ENCODE measurements at places on chromosomes 12 and 14.
A peak's percentile ranks its signal among the peaks of the same experiment; 100 is the strongest.

DNA sequence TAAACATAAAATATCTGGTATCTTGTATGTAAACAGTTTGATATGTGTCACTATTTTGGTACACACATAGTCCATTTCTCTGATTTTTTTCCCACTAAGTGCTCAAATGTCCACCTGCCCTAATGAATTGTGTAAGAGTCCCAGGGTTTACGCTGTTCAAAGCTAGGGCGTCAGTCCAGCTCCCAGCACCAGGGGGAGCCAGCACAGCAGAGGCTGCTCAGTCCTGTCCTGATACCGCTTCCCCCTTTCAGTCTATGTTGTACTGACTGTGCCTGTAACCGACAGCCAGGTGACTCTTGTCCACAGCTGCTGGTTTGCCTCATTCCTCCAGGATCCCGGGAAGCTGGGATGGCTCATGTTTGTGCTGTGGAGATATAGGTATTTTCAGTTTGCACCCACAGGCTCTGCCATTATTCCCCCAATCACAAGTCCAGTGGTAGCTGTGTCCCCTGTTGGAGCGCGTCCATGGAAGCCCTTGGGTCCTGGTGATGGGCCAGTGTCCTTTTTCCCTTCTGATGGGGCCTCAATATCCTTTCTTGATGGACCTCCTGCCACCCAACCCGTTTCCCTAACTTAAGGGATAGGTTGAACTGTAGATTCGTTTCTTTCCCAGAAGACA is 242.0 kb downstream of the NEDD1 start:
- DNase-seq: peak; percentile 72

GRCh38 chr12:32765906-32766305 is 10.2 kb upstream of the YARS2 start:
- no peak for DNase-seq

DNA sequence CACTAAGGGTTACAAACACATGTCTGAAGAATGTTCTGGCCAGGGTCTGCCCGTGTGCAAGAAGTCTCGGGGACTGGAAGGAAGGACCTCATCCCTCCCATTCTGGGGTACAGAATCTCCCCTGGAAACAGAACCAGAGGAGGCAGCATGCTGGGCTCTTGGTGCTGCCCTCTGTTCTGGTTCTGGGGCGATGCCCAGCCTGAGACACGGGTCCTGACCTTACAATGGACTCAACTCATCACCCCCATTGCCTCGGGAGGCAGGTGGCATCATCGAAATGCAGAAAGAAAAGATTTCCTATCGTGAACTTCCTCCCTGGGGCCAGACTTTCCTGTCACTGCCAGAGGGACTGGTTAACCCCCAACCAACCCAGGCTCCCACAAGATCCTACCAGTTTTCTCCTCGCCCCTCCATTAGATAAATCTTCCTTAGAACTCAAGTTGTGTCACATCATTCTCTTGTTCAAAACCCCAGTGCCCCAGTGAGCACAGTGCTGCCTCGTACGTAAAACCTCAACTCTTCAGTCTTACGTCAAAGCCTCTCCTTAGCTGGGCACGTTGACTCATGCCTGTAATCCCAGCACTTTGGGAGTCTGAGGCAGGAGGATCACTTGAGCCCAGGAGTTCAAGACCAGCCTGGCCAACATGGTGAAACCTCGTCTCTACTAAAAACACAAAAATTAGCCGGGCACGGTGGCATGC is 52.1 kb downstream of the PSMA6 start:
- DNase-seq: no peak

DNA sequence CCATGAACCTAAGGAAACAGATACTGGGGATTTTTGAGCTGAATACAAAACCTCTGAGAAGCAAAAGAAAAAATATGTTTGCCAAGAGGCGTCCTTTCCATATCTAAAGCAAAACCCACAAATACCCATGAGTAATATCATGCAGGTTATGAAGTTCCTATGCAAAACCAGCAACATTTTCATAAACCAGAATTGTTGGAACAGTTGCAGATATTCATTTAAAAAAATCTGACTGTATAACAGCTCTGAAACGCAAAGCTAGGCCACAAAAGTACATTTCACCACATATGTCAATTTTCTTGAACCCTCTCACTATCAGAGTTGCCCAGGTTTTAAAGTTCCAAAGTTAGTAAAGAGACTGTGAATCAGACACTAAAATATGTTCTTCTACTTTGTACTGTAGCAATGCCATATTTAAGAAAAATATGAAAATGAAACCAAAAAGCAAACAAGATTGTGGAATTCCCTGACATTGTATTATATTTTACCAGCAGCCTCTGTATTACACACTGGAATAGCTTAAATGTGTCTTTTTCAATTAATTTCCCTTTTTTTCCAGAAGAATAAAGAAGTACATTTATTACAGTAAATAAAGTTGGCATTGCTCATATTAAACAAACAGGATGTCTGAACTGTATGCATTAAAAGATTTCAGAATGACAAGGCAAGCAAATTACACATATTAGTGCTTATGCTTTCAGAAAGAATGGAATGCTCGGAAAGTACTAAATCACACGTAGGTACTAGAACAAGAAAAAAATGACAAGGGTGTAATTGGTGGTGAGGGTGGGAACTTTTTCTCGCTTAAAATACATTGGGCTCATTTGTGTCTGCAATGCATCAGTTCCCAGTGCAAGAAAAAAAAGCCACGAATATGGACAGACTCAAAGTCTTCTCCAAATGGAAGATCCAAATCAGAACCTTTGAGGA is 33.6 kb upstream of the HIF1A start:
- no peak for DNase-seq

DNA sequence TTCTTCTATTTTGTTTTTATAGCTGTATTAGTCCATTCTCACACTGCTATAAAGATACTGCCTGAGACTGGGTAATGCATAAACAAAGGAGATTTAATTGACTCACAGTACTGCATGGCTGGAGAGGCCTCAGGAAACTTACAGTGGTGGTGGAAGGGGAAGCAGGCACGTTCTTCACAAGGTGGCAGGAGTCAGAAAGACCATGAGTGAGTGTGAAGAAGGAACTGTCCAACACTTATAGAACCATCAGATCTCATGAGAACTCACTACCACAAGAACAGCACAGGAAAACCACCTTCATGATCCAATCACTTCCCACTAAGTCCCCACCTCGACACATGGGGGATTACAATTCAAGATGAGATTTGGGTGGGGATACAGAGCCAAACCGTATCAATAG is 42.3 kb downstream of the ARMH4 start:
- no peak for DNase-seq

- no peak for DNase-seq
These were observed 215.0 kb downstream of the TBX5 start for GRCh38 chr12:114190971-114191370.

DNA sequence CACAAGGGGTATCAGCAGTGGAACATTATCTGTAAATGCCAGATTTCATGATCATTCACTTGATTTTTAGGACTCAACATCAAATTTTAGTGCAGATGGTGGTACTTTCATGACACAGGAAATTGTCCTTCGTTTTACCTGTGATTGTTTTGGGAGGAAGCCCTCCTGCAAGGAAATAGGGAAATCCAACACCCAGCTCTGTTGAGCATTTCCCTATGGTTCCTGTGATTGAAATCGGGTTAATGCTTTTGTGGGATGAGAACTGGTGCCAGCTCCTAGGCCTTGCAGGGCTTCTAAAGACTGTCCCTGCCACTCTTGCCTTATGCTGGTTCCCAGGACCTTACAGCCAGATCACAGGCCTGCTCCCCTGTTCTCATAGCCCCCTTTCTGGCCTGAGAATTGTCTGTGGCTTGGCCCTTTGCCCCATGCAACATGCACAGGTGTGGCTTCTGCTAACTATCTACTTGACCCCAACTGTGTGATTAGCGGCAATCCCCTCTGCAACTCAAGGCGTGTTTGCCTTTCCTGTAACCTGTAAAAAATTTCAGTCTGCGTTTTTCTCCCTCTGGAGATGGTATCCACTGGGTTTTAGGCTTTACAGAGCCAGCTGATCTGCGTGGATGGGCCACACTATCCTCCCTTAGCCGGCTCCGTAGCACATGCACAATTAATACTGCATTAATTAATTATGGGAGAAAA is 112.5 kb downstream of the ETV6 start:
- no peak for DNase-seq

DNA sequence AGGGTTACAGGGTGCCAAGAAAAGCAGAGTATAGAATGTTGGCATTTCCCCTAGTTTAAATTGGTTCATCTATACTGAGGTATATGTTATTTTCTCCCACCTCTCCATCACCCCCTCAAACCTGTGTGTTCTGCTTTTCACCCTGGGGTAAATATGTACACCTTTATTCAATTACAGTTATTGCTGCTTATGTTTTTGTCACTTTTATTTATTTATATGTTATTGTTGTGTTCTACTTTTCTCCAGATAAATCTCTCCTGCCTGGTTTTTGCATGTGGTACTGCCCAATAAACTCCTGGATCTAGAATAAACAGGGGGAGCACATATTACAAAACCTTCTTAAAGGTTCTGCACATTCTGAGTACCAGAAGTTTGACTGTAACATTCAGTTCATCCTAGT is 122.1 kb upstream of the NPAS3 start:
- DNase-seq: no peak

DNA sequence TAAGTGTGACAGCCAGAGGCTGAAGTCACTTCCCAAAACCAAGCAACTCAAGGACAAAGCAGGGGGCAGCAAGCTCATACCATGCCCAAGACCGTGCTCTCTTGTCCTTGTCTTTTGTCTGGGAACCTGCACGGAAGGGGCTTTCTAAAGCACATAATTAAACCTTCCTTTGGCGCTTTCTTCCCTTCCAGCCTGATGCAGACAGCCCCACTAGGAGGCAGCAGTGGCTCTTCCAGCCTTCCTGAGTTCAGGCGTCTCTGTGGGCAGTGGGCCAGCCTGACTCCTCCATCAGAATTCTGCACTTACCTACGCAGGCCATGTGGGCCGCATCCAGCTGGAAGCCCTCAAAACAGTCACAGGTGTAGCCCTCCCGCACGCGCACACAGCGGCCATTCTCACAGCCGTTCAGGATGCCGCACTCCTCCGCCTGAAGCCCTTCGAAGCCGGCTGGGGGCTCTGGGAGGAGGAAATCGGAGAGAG is 7.6 kb downstream of the ISCA2 start:
- peak; percentile 88 for DNase-seq

DNA sequence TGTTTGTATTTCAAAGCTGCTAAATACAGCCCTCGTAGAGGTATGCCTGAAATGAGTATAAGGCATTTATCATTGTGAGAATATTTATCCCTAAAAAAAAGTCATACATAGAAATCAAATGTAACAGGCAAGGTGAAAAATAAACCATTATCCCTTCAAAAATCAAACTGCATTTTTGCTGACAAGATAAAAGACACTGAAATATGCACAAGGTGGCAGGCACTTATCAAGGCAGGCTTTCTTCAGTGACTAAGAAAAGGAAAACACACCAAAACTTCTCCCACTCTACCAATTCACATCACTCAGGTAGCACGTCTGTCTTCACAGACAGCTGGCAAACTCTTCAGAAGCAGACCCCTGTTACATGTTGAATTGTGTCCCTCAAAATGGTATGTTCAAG is 23.6 kb downstream of the ARMH4 start:
- DNase-seq: no peak

DNA sequence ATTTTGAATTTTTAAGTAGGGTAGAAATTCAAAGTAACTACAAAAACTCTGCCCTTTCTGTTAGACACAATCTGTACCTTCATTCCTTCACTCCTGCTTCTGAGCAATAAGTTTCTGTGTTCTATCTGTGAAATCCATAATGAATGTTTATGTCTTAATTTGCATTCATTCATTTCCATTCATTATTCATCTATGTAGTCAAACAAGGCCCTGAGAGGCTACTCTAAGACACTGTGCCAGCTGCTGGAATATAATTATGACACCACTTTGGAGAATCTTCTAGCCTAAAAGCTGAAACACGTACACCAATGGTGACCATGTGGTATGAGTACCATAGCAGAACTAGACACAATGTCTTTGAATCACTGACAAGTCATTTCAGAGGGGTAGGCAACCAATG is 199.9 kb upstream of the FAR2 start:
- DNase-seq: no peak

DNA sequence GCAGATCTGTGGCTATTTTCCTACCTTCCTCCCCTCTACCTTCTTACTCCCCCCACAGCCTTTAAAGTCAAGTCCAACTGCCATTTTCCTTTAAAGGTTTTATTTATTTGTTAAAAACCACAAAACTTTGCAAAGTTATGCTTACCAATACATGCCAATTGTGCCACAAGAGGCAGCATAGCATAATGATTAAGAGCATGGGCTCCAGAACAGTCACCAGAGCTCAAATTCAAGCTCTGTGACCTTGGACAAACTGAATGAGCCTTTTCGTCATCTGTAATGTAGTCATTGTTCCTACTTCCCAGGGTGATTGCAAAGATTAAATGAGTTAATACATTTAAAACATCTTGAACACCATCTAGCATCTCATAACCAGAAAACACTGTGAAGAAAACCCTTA is 13.0 kb upstream of the FMNL3 start:
- no peak for DNase-seq

DNA sequence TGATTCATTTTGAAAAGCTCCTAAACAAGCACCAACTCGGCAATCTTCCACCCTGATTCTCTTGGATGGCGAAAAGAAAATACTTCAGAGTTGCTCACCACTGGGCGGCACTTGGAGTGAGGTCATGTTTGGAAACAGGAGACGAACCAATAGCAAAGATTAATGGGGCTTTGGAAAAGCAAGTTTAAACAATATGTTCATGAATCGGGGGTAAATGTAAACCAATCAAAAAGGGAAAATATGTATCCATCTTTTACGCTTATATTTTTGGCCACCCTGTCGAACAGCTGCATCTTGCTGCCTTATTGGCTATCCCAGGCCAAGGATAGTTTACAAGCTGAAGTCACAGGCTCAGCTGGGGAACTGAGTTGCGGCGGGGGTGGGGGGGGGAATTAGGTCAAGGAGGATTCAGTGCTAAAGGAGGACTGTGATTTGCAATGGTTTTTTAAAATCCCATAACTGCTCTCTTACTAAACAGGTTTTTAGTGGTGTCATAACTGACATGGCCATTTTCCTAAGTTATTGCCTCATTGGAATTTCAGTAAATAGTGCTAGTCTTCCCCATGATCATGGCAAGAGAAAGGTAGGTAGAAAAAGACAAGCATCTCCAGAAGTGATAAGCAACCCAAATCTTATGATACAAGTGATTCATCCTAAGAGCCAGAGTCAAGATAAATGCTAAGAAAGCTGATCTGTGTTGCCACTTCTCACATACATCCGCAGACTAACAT is 210.6 kb downstream of the PHLDA1 start:
- peak; percentile 76 for DNase-seq

DNA sequence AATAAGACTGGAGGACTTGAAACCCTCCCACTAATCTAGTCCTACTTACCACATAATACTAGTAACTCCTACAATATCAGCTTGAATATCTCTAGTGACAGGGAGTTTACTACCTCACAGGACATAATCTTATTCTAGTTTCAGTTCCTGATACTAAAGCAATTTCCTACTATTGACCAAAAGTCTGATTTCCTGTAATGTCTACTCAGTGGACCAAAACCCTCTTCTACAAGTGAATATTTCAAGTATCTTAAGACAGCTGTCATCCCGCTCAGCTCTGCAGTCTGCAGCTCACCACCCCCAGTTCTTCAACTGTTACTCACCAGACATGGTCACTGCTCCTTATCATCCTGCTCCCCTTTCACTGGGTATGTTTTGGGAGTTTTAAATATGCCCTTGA is 70.8 kb upstream of the TMCC3 start:
- no peak for DNase-seq
